Left lung (tissue), 14 donors: ENCODE measurements at places on chromosomes 11 and 22.

GRCh38 chr11:61947486-61948210, 2.5 kb upstream of the BEST1 start:
- H3K36me3 ChIP-seq, result no peaks in the 10 kb centered on the region
- no peaks in the 10 kb centered on the region for H3K4me1 ChIP-seq
- no peak overlapping the region for H3K27ac ChIP-seq
- DNase-seq, result no peak

DNA sequence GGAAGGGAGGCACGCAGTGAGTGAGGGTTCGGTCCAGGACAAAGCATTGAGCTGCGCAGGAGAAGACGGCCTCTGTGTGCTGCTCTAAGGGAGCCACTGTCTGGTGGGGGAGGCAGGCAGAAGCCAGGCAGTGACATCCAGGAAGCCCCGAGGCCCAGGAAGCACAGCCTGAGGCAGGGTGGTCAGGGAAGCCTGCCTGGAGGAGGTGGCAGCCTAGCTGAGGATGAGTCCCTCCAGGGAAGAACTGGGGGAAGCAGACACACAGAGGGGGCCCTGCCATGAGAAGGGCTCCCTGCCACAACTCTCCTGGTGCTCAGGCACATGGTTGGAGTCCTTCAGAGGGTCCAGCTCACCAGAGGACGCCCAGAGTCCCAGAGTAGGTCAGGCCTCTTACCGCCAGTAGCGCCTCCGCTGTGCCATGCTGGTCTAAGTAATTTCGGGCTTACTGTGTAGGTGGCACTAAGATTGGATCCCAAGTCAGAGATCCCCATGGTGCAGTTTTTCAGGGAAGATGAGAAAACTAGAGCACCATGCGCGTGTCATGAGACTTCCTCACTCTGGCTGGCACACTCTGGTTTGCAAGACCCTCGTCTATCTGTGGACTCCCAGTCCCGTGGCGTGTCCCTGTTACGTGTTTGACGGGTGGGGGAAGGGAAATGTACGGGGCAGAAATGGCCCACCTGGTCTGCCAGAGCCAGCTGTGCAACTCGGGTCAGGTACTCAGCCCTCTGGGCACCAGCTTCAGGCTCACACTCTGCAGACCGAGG, 887.2 kb downstream of the BRD1 start:
- H3K4me1 ChIP-seq, result no peaks in the 10 kb centered on the region
- H3K4me3 ChIP-seq, result no peak overlapping the region
- no peaks in the 10 kb centered on the region for H3K36me3 ChIP-seq

GRCh38 chr22:28025866-28026575, 107.0 kb upstream of the PITPNB start:
- H3K4me1 ChIP-seq, result peaks cover 19% of the 10 kb centered on the region
- no peak for DNase-seq
- no peak overlapping the region for H3K4me3 ChIP-seq
- H3K36me3 ChIP-seq, result no peaks in the 10 kb centered on the region

DNA sequence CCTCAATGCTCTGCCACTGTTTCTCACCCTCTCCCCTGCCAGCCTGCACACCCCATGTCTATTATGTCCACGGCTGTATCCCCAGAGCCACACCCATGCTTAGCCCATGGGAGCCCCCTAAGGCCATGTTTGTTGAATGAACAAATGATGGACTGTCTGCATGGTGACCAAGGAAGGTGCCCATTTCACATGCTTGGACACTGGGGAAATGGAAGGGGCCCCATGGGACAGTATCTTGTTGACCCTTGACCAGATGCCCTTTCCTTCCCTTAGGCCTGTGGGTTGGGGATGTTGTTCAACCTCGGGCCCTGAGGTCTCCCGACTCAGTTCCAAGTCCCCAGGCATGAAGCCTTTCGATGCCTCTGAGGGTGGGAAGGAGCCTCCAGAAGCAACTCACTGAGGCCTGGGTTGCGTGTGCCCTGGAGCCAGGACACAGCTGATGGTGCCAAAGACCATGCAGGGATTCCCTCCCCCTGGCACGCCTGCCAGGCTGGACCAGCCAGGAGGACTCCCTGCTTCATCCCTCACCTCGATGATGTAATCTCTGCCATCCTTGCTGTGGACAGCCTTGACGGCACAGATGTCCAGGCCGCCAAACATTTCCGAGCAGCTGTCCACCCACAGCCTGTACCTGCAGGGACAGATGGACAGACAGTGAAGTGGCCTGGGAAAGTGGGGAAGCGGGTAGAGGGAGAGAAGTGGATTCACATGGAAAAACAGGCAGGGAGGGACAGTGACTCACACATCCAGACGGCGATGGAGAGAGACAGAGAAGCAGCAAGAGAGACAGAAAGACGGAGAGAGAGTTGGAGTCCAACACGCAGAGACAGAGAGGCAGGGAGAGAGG, 58.9 kb downstream of the FBXO7 start:
- H3K36me3 ChIP-seq, result no peaks in the 10 kb centered on the region
- DNase-seq, result no peak
- H3K27me3 ChIP-seq, result no peaks in the 10 kb centered on the region
- H3K27ac ChIP-seq, result peak overlapping the region; percentile 70

DNA sequence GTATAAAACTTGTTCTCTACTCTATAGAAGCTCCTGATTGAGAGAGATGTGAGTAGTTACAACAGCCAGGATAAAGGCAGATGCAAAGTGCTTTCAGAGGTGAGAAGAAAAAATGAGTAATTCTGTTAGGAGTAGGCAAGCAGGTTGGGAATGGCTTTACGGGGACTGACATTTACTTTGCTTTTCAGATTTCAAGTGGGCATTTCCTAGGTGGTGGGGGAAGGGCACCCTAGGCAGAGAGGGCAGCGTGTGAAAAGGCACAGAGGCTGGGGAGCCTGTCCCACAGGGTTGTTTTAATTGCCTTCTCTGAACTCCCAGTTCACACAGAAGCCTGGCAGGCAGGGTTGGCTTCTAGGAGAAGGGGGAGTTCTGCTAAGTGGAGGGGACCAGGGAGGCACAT, 106.5 kb downstream of the NAV2 start:
- H3K36me3 ChIP-seq, result no peaks in the 10 kb centered on the region
- no peak overlapping the region for H3K4me3 ChIP-seq
- H3K4me1 ChIP-seq, result peaks cover 17% of the 10 kb centered on the region
- no peaks in the 10 kb centered on the region for H3K27me3 ChIP-seq
- no peak for DNase-seq
- H3K27ac ChIP-seq, result no peak overlapping the region

DNA sequence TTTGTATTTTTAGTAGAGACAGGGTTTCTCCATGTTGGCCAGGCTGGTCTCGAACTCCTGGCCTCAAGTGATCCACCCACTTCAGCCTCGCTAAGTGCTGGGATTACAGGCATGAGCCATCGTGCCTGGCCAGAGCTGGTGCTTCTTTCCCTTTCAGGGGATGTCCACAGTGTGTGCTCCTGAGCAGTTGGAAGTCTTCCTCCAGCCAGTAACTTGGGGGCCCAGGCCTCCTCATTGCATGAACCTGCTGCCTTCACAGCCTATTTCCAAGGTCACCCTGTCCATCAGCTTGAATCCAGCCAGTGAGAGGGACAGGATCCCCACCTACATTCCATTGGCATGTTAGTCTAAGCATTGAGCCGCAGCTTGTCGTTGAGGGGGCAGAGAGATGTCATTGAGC, 12.5 kb downstream of the RTL6 start:
- no peaks in the 10 kb centered on the region for H3K36me3 ChIP-seq
- H3K27ac ChIP-seq, result no peak overlapping the region
- no peak overlapping the region for H3K4me3 ChIP-seq
- no peak for DNase-seq
- H3K27me3 ChIP-seq, result no peaks in the 10 kb centered on the region

- H3K36me3 ChIP-seq, result no peaks in the 10 kb centered on the region
- no peak overlapping the region for H3K27ac ChIP-seq
- DNase-seq, result no peak
- H3K4me1 ChIP-seq, result no peaks in the 10 kb centered on the region
- H3K4me3 ChIP-seq, result no peak overlapping the region
- peaks cover 36% of the 10 kb centered on the region for H3K27me3 ChIP-seq
These were observed 31.1 kb downstream of the MRGPRX4 start for GRCh38 chr11:18203723-18204122.

- no peaks in the 10 kb centered on the region for H3K4me1 ChIP-seq
- DNase-seq, result peak; percentile 38
- H3K27ac ChIP-seq, result no peak overlapping the region
These were observed 178.3 kb upstream of the NECTIN1 start for GRCh38 chr11:119907122-119907851.
